ENCODE measurements at places on chromosomes 12 and 14. TPM values are rescaled to one million over a fixed set of nuclear protein-coding genes. Genes with fewer than 3 reads are reported as not detected.

The TXNDC16 gene
- 4.9 TPM for total RNA-seq

GRCh38 chr12:52754135-52754534 is 23.0 kb downstream of the KRT76 start:
- no peak for DNase-seq

GRCh38 chr14:41403360-41403759 is 203.3 kb upstream of the LRFN5 start:
- no peak for DNase-seq

DNA sequence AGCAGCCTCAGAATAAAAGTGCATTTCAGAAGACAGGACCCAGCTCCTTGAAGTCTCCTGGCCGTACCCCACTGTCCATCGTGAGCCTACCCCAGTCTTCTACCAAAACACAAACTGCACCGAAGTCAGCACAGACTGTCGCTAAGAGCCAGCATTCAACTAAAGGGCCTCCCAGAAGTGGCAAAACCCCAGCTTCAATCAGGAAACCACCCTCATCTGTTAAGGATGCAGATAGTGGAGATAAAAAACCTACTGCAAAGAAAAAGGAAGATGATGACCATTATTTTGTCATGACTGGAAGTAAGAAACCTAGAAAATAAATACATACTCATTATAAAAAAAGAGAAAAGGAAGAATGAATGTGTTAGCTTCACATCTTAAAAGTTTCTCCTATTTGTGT is 51.1 kb downstream of the GAS2L3 start:
- DNase-seq, result no peak

- no peak for DNase-seq
Observed at GRCh38 chr14:34733245-34733644, 18.9 kb upstream of the CFL2 start.

The C12orf54 gene
- not detected for total RNA-seq

DNA sequence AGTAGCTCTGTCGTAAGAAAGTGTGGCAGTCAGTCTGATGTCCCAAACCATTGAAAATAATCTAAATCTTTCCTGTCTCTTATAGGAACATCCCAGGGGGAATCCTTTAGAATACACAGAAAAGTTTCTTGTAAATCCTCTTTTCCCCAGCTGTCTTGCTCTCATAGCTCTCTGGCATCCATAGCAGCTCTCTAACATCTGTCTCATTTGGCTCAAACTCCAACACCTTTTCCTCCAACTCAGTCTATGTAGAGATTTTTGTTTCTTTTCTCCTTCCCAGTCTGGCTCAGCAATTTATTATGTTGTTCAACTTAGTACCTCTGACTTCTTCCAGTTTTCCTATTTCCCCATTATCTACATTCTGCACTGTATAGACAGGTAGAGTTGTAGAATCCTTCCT is 84.4 kb upstream of the NEDD1 start:
- DNase-seq, result no peak

DNA sequence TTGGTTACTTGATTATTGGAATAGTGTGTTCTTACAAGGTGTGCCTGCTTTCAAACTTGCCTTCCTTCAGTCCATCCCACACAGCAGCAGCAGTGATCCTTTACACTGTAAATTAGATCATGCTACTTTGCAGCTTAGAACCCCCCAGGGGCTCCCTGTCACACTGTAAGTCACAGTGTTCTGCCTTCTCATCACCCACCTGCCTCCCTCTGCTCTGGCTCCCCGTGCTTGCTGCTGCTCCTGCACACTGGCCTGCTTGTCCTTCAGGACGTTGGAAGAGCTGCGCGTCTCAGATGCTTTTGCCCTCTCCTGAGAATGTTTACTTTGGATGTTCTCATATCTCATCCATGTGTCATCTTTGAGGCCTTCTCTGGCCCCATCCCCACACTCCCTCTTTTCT is 27.3 kb downstream of the ZC3H14 start:
- DNase-seq, result no peak

- DNase-seq, result peak; percentile 72
Observed at GRCh38 chr12:93089805-93090569, 160.9 kb upstream of the EEA1 start.

DNA sequence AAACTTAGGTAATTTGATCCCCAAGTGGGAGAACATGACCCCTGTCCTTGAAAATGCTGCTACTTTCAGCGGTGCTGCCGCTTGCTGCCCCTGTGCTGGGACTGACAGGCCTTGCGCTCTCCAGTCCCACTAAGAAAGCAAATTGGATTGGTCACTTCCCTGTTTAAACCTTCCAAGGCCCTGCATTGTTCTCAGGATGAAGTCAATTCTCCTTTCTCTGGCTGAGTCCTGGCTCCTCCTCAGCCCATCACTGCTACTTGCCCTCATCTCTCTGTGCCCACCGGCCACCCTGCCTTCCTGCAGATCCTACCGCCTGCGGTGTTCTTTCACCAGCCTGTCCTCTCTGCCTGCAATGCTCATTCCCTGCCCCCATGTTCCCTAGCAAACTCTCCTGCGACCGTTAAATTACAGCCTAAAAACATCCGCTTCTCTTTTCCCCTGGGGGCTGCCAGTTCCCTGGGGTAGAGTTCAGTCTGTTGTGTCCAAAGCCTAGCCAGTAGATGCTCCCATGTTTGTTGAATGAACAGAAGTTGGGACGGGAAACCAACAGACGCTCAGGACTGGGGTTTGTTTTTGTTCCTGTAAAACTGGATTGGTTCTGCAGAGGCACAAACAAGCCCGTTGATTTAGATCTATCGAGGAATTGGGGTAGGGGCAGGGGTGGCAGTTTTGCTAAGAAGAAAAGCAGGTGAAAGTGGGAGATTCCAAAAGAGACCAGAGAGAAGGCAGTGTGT is 127.3 kb upstream of the HIF1A start:
- no peak for DNase-seq

The MYF6 gene
- not detected for total RNA-seq

DNA sequence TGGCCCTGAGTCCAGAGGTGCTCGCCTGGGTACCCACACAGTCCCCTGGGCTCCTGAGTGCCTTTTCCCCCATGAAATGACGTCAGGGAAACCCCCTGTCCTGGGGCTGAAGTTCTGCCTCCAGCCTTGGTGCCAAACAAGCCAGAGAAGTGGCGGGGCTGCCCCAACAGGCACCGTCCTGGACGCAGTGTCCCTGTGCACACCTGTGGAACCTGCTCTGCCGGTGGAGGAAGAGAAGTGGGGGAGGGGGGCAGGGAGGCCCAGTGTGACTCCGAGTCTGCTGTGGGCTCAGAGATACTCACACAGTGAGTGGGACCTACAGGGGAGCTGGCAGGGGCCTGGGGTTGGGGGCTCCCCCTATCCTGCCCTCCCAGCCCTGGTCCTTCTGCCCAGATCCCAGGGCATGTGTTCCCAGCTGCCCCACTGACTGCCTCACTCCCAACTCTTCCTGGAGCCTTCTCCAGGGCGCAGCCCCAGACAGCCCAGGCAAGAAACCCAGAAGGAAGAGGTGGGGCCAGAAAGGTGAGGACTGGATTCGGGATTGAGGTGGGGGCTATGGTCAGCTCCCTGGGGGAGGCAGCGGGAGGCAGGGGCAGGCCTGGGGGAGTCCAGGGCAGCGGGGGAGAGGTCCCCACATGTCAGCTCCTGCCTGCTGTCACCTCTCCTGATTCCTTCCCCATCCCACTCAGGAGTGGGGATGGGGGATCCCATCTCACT is 24.7 kb downstream of the CCDC85C start:
- DNase-seq, result no peak

The CCDC177 gene
- total RNA-seq, result not detected

GRCh38 chr12:124588751-124589267 is 21.4 kb upstream of the NCOR2 start:
- no peak for DNase-seq

DNA sequence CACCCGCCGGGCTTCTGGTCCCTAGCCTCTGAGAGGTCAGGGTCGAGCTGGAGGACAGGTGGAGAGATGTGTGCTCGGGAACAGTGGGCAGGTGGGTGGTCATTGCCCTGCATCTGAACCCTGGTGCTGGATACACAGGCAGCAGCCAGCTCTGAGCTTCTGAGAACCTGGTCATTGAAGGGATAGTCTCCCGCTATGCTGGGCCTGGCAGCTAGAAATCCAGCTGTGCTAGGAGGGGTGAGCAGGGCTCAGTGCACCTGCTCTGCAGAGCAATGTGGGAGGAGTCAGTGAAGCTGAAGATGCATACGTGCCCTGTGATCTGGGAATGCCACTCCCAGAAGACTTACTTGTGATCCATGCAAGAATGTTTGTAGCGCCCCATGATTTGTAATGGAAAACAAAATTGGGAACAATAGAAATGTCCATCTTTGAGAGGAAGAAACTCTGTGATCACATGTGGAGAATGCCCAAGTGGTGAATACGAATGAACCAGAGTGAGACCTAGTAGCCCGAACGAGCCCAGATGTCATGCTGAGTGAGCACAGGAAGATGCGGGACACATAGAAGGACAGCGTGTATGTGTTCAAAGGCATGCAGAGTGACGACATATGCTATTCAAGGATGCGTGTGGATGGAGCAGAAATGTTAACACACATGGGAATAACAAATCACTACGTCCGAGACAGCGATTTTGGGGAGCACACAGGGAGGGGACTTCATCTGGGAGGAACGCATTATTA is 63.4 kb downstream of the AACS start:
- no peak for DNase-seq

The C12orf56 gene
- total RNA-seq, result 2.8 TPM

- DNase-seq, result no peak
Observed at GRCh38 chr14:101289230-101289690, 272.0 kb upstream of the DIO3 start.

GRCh38 chr14:53054457-53054856 is 98.7 kb downstream of the DDHD1 start:
- no peak for DNase-seq

GRCh38 chr12:131047789-131048610 is 94.3 kb downstream of the ADGRD1 start:
- DNase-seq, result no peak

DNA sequence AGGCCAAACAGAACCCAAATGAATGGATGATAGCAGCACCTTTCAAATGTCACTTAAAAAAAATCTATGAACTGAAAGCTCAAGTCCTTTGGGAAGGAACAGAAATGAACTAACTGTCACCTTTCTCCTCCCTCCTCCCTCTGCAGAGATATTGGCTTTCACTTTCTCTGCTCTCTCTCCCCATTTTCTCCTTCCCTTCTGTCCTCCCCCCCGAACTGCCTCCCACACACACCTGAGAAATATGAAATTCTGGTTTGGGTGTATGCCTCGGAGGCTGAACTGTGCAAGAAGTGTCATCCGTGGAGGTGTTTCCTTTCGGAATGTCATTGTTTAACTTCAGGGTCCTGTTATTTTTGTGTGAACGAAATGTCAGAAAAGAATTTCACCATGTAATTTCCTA is 87.8 kb downstream of the NEDD1 start:
- DNase-seq, result no peak

GRCh38 chr12:54419088-54419887 is at the start of gene ITGA5:
TSS of gene ITGA5 (minus strand) at chr12:54419266. CDS start at chr12:54419198, 68 bp downstream.
- no peak for DNase-seq

DNA sequence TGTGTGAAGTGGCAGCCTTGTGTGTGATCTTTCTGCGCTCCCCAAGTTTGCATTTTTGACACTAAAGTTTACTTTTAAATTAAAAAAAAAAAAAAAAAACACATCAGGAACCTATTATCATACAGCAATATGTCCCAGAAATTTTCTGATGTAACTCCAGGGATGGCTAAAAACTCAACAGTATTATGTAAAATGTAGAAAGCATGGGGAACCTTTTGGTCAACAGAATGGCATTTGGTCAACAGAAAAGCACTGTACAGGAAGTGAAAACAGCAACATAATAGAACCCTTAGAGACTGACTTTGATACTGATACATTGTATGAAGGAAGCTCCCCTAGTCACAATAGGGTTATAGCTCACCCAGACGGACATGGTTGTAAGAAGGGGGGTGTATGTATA is 224.3 kb downstream of the ITPR2 start:
- no peak for DNase-seq

DNA sequence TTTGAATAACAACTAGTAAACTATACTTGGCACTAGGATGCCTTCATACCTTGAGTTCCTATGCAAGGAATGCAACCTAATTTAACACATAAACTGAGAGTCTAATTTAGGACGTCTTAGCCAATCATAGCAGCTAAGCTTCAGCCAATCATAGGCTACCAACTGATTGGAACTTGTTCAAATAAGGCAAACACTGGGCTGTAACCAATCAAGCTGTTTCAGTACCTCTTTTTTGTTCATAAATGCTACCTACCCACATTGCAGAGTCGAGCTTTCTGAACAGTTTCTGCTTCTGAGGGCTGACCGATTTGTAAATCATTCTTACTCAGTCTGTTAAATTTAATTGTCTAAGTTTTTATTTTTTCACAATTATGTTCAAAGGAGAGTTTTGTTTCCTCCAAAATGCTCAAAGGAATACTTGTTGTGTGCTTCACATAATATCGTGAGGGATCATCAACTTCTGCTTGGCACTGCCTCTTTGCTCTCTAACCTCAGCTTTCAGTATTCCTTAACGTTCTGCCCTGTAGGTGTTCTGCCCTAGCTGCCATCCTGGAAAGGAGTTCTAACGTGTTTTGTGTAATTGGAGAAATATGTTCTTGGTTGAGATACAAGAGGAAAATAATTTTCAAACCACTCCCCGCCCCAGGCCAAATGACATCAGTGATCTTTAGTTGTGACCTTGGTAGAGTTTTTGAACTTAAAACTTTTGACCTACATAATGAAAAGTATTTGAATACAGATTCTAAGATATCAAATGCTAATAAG is 380.4 kb upstream of the MIS18BP1 start:
- DNase-seq, result no peak

DNA sequence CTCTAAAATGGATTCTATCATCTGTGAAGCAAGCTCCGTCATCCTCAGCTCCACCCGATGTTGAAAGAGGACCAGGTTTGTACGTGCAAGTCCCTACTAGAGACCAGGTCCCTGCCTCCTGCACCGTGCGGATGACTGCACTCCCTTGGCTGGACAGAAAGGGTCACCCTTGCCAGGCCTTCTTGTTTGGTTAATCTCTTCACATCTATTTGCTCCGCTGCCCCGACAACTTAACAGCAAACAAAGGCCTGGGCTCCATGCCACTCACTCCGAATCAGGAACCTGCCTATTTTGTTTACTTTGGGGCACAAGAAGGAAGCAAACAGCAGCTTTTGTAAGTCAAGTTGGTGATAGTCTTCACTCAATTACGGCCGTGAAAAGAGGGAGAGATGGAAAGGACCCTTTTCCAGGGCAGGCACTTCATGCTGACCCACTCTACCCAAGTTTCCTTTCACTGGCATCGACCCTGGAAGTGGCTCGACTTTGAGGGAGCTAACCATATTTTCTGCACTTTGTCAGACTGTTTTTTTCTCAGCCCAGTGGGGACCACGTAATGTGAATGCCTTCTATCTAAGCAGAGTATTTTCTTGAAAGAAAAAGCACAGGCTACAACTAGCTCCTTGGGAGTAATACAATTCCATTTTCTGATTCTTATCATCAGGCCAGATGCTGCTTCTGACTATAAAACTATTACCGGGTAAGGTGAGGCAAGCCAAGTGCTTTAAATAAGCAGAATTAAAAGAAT is 202.6 kb downstream of the FOXN3 start:
- DNase-seq, result no peak

- no peak for DNase-seq
Observed at GRCh38 chr12:132561427-132562156, 48.8 kb downstream of the LRCOL1 start.
